Peyer's patch (tissue), 4 donors: ENCODE measurements at places on chromosomes 12 and 14. TPM values are rescaled to one million over a fixed set of nuclear protein-coding genes. Genes with fewer than 3 reads are reported as not detected.
A peak's percentile ranks its signal among the peaks of the same experiment; 100 is the strongest.

DNA sequence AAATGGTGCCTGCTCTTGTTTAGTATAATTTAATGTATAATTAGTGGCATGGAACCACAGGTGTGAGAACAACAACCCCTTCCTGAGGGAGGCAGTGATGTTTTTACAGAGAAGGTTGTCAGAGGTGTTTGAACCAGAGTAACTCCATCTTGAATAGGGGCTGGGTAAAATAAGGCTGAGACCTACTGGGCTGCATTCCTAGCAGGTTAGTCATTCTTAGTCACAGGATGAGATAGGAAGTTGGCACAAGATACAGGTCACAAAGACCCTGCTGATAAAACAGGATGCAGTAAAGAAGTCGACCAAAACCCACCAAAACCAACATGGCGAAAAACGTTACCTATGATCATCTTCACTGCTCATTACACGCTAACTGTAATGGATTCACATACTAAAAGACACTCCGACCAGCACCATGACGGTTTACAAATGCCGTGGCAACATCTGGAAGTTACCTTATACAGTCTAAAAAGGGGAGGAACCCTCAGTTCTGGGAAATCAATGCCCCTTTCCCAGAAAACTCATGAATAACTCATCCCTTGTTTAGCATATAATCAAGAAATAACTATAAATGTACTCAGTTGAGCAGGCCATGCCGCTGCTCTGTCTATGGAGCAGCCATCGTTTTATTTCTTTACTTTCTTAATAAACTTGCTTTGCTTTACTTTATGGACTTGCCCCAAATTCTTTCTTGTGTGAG lies 47.8 kb upstream of the LTA4H start:
- no peak overlapping the region for H3K27ac ChIP-seq
- no peak for DNase-seq

DNA sequence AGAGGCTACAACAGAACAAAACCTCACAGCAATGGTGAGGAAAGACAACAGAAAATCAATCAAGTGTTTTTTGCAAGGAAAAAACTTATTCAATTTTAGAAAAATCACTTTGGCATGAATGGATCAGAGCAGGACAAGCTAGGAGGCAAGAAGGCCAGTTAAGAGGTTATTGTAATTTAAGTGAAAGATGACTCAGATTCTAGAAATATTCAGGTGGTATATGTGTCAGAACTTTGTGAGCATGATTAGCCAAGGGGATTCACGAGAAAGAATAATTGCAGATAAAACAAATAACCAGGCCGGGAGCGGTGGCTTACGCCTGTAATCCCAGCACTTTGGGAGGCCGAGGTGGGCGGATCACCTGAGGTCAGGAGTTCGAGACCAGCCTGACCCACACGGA lies 12.7 kb downstream of the GCH1 start:
- H3K36me3 ChIP-seq, result no peaks in the 10 kb centered on the region
- H3K4me1 ChIP-seq, result no peaks in the 10 kb centered on the region
- H3K27me3 ChIP-seq, result no peaks in the 10 kb centered on the region
- H3K4me3 ChIP-seq, result no peak overlapping the region
- no peak overlapping the region for H3K27ac ChIP-seq

DNA sequence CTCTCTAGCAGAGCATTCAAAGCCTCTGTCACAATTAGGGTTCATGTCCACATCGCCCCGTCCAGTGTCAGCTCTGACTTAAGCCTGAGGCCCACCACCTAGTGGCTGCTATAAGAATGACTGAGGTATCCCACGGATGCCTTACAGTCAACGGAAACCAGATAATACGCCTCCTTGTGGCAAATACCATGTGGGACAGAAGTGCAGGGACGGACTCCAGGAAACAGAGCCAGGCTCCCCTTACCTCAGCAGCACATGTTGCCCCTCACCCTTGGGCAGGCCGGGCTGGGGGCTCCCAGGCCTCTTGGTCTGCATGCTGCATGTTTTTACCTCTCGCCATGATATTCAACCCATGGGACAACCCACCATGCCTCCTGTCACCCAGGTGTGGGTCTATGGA lies 86.3 kb downstream of the VWF start:
- H3K4me1 ChIP-seq, result no peaks in the 10 kb centered on the region
- H3K36me3 ChIP-seq, result no peaks in the 10 kb centered on the region

- no peak for DNase-seq
- no peaks in the 10 kb centered on the region for H3K36me3 ChIP-seq
- H3K4me3 ChIP-seq, result no peak overlapping the region
- no peak overlapping the region for H3K27ac ChIP-seq
- no peaks in the 10 kb centered on the region for H3K27me3 ChIP-seq
- H3K4me1 ChIP-seq, result no peaks in the 10 kb centered on the region
These were observed 50.1 kb downstream of the RMST start for GRCh38 chr12:97512696-97513095.

DNA sequence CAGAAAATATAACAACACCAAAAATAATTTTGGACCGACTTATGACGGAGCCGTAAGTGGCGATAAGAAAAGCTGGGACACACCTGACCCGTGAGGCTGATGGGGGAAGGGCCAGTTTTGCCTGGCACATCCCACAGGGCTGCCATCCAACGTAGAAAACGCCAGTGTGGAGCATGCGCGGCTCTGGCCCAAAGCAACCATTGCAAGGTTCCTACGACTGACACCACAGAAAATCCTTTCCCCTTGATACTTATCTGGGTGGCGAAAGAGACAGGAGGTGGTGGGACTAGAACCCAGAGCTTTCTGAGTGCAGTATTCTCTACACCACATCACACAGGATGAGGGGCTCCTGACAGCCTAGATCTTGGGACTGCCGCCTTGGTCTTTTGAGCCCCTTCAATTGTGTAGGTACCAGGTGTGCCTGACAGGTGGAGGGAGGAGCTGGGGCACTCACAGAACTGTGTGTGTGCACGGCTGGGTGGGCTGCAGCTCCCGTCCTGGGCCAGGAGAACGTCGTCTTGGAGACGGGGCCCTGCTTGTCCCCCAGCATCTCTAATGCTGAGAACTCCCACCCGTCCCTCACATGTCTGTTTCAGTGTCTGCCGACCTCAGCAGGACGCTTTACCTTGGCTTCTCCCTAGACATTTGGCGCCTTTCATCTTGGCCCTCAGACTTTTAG lies 17.4 kb upstream of the CACNA2D4 start:
- no peak overlapping the region for H3K4me3 ChIP-seq
- H3K36me3 ChIP-seq, result peaks cover 8% of the 10 kb centered on the region
- DNase-seq, result no peak
- no peak overlapping the region for H3K27ac ChIP-seq

- no peaks in the 10 kb centered on the region for H3K27me3 ChIP-seq
- H3K36me3 ChIP-seq, result no peaks in the 10 kb centered on the region
- peaks cover 12% of the 10 kb centered on the region for H3K4me1 ChIP-seq
These were observed 62.7 kb downstream of the GALNT4 start for GRCh38 chr12:89461649-89462612.

GRCh38 chr14:68215629-68216028 lies 396.1 kb downstream of the RAD51B start:
- no peaks in the 10 kb centered on the region for H3K36me3 ChIP-seq
- H3K4me3 ChIP-seq, result no peak overlapping the region
- no peaks in the 10 kb centered on the region for H3K4me1 ChIP-seq
- H3K27ac ChIP-seq, result no peak overlapping the region

GRCh38 chr12:87253157-87253556 lies 776.0 kb downstream of the C12orf50 start:
- H3K27ac ChIP-seq, result no peak overlapping the region
- no peak for DNase-seq
- H3K27me3 ChIP-seq, result no peaks in the 10 kb centered on the region
- H3K4me3 ChIP-seq, result no peak overlapping the region
- H3K4me1 ChIP-seq, result no peaks in the 10 kb centered on the region

DNA sequence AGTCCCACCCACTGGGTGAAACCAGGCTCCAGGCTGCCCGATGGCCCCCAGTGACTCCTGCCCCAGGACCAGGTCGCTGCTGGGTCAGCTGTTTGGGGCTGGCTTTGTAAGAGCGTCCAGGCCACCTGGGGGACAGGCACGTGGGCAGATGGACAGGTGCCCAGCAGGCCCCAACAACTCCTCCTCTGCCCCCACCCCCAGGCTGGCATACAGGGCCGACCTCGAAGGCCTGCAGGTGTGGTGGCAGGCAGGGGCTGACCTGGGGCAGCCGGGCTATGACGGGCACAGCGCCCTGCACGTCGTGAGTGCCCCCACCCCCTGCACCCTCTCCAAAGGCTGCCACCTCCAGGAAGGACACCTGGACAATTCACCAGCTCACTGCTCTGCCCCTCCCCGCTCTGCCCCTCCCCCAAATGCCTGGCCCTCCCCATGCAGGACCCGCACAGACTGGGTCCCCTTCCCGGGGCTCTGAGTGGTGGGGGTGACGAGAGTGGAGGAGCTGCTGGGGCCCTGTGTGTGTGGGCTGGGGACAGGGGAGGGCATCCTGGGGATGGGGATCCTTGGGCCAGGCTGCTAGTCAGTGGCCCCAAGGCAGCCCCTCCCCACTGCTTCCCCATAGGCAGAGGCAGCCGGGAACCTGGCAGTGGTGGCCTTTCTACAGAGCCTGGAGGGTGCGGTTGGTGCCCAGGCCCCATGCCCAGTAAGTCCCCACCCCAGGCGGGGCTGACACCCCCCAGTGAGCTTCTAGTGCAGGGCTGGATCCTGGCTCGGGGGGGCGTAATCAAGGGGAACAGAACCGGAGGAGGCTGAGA lies 26.0 kb downstream of the ASPG start:
- no peaks in the 10 kb centered on the region for H3K4me1 ChIP-seq
- H3K4me3 ChIP-seq, result no peak overlapping the region

DNA sequence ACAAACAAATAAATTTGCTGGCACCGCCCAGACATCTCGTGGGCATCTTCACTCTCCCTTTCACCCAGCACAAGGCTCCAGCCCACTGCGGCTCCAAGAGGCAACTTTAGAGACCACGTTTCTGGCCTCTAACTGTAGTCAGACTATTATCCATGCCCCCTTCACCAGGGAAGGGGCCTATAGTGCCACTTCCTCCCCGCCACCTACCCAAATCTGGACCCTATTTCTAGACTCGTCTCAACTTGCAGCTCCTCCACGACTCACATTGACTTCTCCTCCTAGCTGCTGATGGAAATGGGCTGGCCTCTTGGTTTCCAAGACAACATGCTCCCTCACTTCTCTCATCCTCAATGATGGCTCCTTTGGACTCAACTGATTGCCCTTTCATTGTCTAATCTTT lies 12.3 kb downstream of the KRT1 start:
- no peak overlapping the region for H3K27ac ChIP-seq
- no peaks in the 10 kb centered on the region for H3K4me1 ChIP-seq
- H3K27me3 ChIP-seq, result no peaks in the 10 kb centered on the region
- DNase-seq, result no peak

DNA sequence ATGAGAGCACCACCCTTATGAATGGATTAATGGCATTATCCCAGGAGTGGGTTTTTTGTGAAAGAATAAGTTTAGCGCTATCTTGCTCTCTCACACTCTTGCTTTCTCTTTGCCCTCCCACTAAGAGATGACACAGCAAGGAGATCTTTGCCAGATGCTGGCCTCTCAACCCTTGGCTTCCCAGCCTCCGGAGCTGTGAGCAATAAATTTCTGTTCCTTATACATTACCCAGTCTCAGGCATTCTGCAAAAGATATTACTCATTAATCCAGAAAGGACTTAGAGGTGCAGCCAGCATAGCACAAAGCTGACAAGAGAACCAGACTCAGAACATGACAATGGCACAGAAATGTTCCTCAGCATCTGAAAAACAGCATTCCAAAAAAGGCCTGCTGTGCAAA lies 190.6 kb downstream of the ITPR2 start:
- no peaks in the 10 kb centered on the region for H3K27me3 ChIP-seq
- H3K4me1 ChIP-seq, result no peaks in the 10 kb centered on the region
- no peak overlapping the region for H3K4me3 ChIP-seq
- no peak overlapping the region for H3K27ac ChIP-seq
- DNase-seq, result no peak

DNA sequence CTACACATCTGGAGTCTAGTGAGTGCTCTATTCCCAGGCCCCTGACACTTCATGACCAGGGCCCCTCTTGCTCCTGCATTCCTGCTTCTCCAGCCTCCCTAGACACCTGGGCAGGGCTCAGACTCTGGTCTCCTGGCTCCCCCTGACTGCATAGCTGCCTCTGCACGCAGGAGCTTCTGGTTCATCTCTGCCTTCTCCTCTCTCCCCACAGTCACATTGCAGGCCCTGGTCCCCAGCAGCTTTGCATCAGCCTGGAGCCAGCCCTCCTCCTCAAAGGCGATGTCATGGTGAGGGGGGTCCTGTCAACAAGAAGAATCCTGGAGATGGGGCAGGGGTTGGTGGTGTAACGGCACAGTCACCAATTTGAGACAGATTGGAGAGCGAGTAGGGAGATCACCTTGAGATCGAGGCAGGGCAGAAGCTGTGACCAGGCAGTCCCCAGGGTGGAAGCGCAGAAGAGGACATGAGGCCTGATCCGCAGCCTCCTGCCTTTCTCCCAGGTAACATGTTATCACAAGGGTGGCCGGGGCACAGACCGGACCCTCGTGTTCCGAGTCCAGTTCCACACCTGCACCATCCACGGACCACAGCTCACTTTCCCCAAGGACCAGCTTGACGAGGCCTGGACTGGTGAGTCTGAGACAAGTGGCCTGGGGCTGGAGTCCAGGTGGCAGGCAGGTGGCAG lies 8.1 kb downstream of the TNS2 start:
- H3K27me3 ChIP-seq, result no peaks in the 10 kb centered on the region
- no peak overlapping the region for H3K27ac ChIP-seq
- no peaks in the 10 kb centered on the region for H3K36me3 ChIP-seq

- H3K27me3 ChIP-seq, result no peaks in the 10 kb centered on the region
- no peak overlapping the region for H3K4me3 ChIP-seq
- H3K4me1 ChIP-seq, result no peaks in the 10 kb centered on the region
- no peaks in the 10 kb centered on the region for H3K36me3 ChIP-seq
- no peak for DNase-seq
These were observed 22.7 kb downstream of the WIF1 start for GRCh38 chr12:65098364-65098763.

- H3K27me3 ChIP-seq, result no peaks in the 10 kb centered on the region
- H3K36me3 ChIP-seq, result no peaks in the 10 kb centered on the region
- H3K4me1 ChIP-seq, result no peaks in the 10 kb centered on the region
- H3K4me3 ChIP-seq, result no peak overlapping the region
These were observed 220.5 kb upstream of the TBX3 start for GRCh38 chr12:114904254-114905003.

GRCh38 chr14:85421186-85421877 lies 108.6 kb upstream of the FLRT2 start:
- no peak overlapping the region for H3K4me3 ChIP-seq
- DNase-seq, result no peak
- no peaks in the 10 kb centered on the region for H3K36me3 ChIP-seq
- no peak overlapping the region for H3K27ac ChIP-seq
- H3K27me3 ChIP-seq, result no peaks in the 10 kb centered on the region

DNA sequence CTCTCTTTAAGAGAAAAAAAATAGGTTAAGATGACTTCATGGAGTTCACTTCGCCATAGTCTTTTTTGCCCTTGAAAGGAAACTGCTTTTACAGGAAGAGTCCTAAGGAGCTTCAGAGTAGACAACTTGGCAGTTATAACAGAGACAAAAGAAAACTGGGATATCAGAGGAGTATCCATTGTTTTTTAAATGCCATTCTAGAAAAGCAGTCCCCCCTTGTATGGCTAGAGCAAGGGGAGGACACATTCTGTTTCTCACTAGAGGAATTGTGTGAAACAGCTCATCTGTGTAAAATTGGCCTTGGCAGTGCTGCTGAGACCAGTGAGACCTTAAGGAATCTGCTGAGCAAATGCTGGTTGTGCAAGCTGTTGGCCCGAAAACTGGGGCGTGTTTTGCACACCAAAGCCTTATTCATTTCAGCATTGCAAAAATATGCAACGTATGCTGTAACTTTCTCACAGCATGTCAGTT lies 128.0 kb downstream of the GPR135 start:
- peak; percentile 75 for DNase-seq
- no peak overlapping the region for H3K27ac ChIP-seq
- no peaks in the 10 kb centered on the region for H3K36me3 ChIP-seq
- H3K4me3 ChIP-seq, result no peak overlapping the region
- H3K4me1 ChIP-seq, result no peaks in the 10 kb centered on the region

Gene FAM181A
- not detected for total RNA-seq

Gene KRT74
- total RNA-seq, result not detected
